Epithelial cell of prostate (primary cell): ENCODE measurements at places on chromosomes 6 and 20.

DNA sequence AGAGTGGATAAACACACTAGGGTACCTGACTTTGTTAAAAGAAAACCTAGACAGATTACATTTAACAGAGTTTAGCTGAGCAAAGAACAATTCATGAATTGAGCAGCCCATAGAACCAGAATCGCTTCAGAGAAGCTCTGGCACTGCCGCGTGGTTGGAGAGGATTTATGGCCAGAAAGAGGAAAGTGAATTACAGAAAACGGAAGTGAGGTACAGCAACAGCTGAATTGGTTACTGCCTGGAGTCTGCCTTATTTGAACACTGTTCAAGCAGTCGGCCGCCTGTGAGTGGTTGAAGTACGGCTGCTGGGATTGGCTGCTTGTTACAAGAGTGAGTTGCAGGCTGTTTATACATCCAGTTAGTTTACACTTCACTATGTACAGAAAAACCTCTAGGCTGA is 253.8 kb upstream of the CDYL start:
- no peak for DNase-seq

DNA sequence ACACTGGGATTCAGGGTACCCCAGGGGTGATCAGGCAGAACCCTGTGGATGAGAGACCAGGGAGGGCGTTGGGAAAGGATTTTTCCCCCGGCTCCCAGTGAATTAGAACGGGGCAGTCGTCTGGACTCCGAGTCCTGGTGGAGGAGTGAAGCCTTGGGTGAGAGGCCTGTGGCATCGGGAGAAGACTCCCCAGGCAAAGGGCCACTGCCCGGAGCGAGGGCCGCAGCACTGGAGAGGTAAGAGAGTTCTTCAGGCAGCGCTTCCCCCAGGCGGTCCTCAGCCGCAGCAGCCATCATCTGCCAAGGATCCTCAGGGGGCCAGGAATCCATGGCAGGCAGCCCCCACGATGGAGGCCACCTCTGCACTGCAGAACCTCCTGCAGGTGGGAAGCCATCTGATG is 663 bp downstream of the C6orf15 start:
- no peak for DNase-seq

GRCh38 chr6:111192911-111193555 is 105.7 kb downstream of the SLC16A10 start:
- DNase-seq, result no peak

GRCh38 chr6:157265186-157265585 is 58.1 kb downstream of the TMEM242 start:
- DNase-seq, result no peak

- no peak for DNase-seq
These were observed 51.2 kb upstream of the MARCKS start for GRCh38 chr6:113805811-113806495.

- DNase-seq, result no peak
These were observed 735 bp downstream of the FAM135A start for GRCh38 chr6:70413992-70414494.

GRCh38 chr6:21947731-21948386 is 349.0 kb downstream of the PRL start:
- DNase-seq, result no peak

DNA sequence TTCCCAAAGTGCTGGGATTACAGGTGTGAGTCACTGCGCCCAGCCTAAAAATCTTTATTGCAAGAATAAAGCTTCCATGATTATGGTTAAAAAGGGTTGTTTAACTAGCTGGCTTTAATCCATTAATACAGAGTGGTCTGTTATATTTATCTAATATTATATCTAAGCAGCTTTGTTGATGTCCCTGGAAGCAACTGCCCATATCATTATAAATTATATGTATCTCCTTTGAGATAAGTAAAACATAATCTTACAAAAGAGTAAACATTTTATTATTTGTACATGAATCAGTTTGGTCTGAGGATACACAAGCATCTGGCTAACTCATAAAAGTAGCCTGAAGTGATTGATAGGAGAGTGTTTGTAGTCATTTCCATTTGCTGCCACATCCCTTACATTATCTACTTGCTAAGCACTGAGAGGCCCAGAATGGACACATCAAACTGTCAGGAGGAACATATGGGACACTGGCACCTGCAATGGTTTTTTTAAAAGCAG is 46.9 kb downstream of the TRAF3IP2 start:
- no peak for DNase-seq

- DNase-seq, result no peak
These were observed 75.8 kb downstream of the CAP2 start for GRCh38 chr6:17469006-17469832.

- DNase-seq, result no peak
These were observed 16.1 kb downstream of the CDK19 start for GRCh38 chr6:110799189-110799588.

DNA sequence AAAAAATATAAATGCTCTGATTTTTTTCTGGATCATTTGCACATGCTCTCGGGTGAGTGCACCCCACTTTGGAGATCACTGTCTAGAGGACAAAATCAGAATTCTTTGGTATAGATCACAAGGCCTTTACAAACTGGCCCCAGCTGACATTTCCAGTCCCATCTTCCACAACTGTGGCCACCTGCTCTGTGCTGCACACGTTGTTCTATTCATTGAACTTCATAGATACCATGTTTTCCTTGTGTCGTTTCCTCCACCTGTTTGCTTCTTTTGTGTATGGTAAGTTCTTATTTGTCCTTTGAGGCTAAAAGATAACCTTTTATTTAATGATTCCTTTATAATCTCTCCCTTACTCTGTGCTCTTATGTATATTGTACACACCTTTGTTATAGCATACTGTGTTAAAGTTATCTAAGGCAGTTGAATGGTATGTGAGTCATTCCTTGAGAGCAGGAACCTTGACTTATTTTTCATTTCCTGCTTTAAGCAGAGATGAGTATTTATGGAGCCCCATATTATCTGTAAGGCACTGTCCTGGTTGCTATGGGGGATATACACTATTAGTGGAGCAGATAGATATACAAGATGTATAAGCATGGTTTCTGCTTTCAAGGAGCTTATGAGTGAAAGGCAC is 12.0 kb upstream of the SLC17A5 start:
- DNase-seq, result no peak

- DNase-seq, result no peak
These were observed 66.3 kb downstream of the ATXN1 start for GRCh38 chr6:16694781-16695578.

DNA sequence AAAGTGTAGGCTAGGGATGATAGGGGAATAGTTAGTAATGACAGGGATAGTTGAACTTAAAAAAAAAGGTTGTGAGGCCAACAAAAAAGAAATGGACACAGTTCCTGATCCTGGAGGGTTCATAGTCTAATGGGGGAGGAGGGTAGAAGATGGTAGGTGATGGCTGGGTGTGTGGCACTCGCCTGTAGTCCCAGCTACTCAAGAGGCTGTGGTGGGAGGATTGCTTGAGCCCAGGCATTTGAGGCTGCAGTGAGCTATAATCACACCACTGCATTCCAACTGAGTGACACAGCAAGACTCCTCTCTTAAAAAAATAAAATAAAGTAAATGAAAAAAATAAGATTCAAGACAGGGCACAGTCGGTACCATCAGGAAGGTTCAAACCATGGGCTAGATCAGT is 2.4 kb upstream of the MICB start:
- no peak for DNase-seq

DNA sequence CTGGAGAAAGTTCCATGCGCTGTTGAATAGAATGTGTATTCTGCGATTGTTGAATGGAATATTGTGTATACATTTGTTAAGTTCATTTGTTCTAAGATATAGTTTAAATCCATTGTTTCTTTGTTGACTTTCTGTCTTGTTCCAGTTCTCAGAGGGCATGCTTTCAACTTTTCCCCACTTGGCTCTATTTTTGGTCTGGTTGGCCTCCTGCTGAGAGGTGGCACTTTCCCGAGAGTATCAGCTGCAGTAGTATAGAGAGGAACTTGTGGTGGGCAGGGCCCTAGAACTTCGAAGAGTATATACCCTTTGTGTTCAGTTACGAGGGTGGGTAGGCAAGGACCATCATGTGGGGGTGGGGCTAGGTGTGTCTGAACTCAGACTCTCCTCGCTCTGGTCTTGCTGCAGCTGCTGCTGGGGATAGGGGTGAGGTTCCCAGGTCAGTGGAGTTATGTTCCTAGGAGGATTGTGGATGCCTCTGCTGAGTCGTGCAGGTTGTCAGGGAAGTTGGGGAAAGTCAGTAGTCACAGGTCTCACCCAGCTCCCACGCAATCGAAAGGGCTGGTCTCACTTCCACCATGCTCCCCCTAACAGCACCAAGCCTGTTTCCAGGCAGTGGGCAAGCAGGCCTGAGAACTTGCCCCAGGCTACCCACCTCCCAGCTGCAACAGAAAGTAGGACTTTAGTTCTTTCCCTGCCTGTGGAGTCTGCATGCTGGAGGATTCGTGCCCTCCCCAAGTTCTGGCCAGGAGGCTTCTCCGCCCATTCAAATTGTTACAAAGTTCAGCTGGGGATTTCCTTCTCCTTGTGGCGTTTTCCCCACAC is 118.9 kb upstream of the SSTR4 start:
- DNase-seq, result no peak

- no peak for DNase-seq
These were observed 35.3 kb downstream of the C6orf52 start for GRCh38 chr6:10658910-10659698.

- no peak for DNase-seq
These were observed 42.0 kb upstream of the LY86 start for GRCh38 chr6:6546318-6547109.
